ENCODE measurements at places on chromosomes 5 and 9.

DNA sequence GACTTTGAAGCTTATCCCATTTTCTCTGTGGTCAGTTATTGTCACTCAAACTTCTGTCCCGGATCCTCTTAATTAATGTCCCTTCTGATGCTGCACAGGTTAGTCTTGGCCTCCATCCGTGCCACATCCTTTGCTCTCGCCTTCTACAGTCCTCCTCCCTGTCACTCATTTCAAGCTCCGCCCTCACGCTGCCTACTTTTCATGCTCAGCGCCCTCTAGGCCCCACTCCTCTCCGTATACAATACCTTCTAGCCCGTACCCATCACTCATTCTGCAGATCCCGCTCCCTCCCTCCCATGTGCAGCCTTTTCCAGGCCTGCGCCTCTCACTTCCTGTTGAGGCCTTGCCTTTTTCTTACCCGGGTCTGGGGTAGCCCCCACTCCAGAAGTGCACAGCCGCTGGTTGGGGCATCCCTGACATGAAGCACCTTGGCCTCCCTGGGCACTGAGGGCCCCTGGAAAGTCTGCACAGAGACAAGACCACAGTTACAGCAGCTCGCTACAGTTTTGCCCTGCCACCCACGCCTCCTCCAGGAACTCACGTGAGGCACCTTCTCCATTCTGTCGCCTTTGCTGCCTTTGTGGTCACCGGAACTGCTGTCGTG lies 88.5 kb upstream of the SLC25A48 start:
- no peak for DNase-seq

GRCh38 chr5:59522201-59522831 lies 371.2 kb downstream of the PDE4D start:
- no peak for DNase-seq

DNA sequence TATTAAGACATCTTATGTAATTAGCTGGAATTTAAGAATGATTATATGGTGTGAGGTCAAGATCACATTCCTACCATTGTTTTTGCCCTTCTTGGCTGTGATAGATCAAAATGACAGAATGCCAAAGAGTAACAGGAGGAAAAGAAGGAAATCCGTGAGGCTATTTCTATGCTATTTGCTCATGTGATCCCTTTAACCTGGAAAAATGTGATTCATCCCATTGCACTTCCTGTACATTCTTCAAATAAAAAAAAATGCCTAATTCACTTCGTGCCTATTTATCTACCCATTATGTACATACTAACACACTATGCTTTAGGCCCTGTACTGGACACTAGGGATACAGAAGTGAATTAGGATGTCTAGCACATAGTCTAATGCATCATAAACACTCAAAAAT lies 154.1 kb upstream of the PAPPA start:
- no peak for DNase-seq

DNA sequence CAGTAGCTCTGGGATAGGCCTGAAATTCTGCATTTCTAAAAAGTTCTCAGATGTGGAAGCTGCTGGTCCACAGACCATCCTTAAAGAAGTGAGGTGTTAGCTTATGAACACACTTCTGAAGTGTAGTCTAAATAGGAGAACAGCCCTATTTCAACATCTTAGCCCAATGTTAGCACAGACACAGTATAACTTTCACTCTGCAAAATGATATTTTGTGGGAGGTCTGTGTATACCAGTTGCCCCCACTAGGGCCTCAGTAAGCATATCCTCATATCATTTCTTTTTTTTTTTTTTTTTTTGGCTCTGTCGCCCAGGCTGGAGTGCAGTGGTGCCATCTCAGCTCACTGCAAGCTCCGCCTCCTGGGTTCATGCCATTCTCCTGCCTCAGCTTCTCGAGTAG lies 7.5 kb upstream of the HABP4 start:
- no peak for DNase-seq

GRCh38 chr9:72365525-72366256 lies 683 bp upstream of the ZFAND5 start:
- DNase-seq = peak; percentile 71

DNA sequence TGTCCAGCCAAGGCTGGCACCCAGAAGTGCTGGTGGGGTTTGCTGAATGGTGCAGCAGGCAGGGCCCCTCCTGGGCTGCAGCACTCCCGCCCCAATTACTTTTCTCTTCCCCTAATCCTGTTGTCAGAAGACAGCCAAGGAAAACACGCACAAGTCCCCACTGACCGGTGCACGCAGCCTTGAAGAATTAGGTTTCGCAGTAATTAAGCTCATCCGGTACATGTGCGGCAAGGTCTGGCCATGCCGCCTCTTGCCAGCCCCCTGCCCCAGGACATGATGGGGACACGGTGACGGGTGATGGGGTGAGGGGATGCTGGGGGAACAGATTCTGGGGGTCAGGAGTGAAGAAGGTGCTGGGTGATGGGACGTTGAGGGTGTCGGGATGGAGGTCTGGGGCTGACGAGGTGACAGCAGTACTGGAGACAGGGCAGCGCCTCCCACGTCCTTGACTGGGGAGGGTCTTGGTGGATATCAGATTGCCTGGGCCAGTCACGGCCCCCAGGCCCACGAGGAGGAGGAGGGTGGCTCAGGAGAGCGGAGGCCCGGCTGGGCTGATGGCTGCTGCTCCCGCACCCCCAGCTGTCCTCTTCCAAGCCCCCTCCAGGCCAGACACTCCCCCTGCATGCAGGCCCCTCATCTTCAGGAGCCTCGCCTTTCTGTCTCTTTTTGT lies 34.9 kb downstream of the BARX1 start:
- DNase-seq = no peak

DNA sequence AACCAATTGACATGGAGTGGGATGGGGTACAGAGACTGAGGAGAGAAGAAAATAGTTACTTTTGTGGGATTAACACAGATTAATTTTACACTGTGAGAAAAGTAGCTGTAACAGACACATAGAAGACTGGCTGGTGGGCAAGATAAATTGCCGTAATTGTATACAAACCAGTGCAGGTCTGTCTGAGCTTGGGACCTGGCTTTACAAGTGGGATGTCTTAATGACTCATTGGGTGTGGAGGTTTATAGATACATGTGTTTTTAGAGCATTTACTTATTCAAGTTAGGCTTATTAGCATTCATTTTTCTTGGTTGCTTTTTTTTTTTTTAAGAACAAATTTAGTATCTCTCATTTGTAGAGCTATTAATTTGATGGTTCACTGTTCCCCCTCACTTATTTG lies 37.5 kb downstream of the SLC44A1 start:
- no peak for DNase-seq

All from CD4-positive, alpha-beta T cell treated with Interleukin-6 for 4 hours (primary cell).